ENCODE measurements at places on chromosomes 2 and 18.

- no peak for DNase-seq
Measured at GRCh38 chr2:186456941-186457340, 29.1 kb upstream of the ZC3H15 start.

DNA sequence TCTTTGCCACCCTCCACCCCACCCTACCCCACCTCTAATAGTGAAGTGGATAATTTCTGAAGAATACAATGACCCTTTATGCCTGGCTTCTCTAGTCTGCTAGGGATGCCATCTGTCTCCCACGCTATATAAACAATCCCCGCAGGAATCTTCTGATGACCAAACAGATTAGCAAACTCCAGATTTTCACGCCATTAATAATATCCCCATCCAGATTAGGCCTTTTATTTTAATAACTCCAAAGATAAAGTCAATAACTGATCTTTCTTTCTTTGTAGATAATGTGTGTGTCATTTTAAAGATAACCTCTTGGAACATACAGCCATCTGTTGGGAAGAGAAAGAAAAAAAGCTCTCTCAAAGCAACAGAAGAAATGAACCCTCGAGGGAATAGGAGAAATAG lies 47.9 kb upstream of the CCDC150 start:
- no peak for DNase-seq

DNA sequence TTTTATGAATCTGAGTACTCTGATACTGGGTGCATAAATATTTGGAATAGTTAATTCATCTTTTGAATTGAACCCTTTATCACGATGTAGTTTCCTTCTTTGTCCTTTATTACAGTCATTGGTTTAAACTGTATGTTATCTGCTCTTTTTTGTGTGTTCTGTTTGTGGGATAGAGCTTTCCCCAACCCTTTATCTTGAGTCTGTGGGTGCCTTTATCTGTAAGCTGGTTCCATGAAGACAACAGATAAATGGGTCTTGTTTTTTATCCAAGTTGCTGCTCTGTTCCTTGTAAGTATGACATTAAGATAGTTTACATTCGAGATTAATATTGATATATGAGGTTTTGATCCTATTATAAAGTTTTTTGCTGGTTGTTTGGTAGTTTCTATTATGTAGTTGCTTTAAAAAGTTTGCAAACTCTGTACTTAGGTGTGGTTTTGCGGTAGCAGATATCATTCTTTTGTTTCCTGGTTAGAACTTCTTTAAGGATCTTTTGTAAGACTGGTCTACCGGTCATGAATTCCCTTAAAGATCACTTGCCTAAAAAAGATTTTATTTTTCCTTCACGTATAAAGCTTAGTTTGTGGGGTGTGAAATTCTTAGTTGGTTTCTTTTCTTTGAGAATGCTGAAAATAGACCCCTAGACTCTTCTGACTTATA lies 1451.3 kb upstream of the SLC39A10 start:
- DNase-seq, result no peak

GRCh38 chr18:26685438-26686157 lies 137.2 kb upstream of the KCTD1 start:
- no peak for DNase-seq

- no peak for DNase-seq
Measured at GRCh38 chr2:45432406-45432805, 178.7 kb downstream of the SRBD1 start.

GRCh38 chr2:235498541-235498940 lies 4.7 kb downstream of the AGAP1 start:
- DNase-seq, result no peak

GRCh38 chr2:142756430-142756829 lies 121.0 kb upstream of the KYNU start:
- no peak for DNase-seq

Data from mucosa of gallbladder (tissue), 1 donor.